ENCODE measurements at places on chromosomes 7 and 10. TPM values are rescaled to one million over a fixed set of nuclear protein-coding genes. Genes with fewer than 3 reads are reported as not detected.

- peaks cover 1% of the 10 kb centered on the region for H3K4me1 ChIP-seq
- no peak overlapping the region for H3K27ac ChIP-seq
- peaks cover 25% of the 10 kb centered on the region for H3K36me3 ChIP-seq
- no peaks in the 10 kb centered on the region for H3K27me3 ChIP-seq
Observed at GRCh38 chr10:43569681-43570080, 4.7 kb downstream of the ZNF239 start.

DNA sequence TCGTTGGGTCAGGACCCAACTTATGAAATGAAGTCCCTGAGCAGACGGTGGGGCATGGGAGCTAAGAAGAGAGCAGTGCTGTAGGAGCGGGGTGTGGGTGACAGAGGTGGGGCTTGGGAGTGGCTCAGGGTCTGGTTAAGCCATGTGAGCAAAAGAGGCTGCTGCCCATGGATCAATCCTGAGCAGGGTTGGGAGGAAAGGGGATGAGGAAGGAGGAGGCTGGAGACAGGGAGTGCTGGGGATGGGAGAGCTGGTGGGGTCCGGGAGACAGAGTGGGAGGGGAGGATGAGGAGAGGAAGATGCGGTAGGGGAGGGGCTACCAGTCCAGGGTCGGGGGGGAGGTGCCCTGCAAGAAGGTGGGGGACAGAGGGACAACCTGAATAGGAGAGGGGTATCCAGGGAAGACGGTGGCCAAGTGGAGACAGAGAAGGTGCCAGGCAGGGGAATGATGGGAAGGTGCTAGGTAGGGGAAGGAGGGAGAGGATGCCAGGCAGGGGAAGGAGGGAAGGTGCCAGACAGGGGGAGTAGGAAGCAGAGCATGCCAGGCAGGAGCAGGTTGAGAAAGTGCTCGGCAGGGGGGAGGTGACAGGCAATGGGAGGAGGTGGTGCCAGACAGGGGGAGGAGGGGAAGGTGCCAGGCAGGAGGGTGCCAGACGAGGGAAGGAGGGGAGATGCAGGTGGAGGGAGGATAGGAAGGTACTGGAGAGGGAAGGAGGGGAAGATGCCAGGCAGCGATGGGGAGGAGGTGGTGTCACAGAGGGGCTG lies 27.5 kb upstream of the SMARCD3 start:
- peak overlapping the region; percentile 41 for H3K4me3 ChIP-seq
- H3K27me3 ChIP-seq, result peaks cover 19% of the 10 kb centered on the region
- H3K27ac ChIP-seq, result no peak overlapping the region
- peaks cover 4% of the 10 kb centered on the region for H3K36me3 ChIP-seq
- DNase-seq, result peak; percentile 3

GRCh38 chr7:43490016-43490415 lies 92.9 kb upstream of the STK17A start:
- no peak overlapping the region for H3K27ac ChIP-seq
- H3K4me3 ChIP-seq, result no peak overlapping the region
- peak; percentile 37 for DNase-seq
- H3K36me3 ChIP-seq, result no peaks in the 10 kb centered on the region

DNA sequence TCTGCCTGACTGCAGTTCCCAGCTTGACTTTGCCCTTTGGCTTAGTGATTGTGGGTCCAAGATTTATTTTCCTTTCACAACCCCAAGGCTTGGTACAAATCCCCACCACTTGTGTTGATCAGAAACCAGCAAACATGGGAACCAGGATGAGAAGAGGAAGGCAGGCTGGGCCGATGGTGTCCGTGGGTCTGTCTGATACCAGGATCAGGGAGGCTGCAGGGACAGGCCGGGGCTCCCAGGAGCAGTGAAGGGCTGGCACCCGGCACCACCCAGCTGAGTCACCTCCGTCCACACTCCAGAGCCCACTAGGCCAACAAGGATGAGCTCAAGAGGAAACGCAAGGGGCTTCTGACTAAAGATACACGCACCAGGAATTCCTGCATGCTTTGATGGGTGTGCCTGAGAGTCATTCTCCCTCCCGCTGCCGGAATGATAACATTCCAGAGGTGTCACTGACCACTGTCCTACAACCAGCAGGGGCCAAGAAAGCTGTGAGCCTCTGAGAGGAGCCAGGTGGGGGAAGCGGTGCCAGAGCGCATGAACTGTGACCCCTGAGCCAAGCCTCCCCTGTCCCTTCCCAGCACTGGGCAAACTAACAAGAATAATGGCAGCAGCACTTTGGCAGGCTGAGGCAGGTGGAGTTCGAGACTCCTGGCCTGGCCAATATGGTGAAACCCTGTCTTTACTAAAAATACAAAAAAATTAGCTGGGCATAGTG lies 29.2 kb upstream of the PROSER2 start:
- peak overlapping the region; percentile 21 for H3K27ac ChIP-seq
- H3K27me3 ChIP-seq, result no peaks in the 10 kb centered on the region
- H3K4me1 ChIP-seq, result peaks cover 17% of the 10 kb centered on the region
- no peak overlapping the region for H3K4me3 ChIP-seq

DNA sequence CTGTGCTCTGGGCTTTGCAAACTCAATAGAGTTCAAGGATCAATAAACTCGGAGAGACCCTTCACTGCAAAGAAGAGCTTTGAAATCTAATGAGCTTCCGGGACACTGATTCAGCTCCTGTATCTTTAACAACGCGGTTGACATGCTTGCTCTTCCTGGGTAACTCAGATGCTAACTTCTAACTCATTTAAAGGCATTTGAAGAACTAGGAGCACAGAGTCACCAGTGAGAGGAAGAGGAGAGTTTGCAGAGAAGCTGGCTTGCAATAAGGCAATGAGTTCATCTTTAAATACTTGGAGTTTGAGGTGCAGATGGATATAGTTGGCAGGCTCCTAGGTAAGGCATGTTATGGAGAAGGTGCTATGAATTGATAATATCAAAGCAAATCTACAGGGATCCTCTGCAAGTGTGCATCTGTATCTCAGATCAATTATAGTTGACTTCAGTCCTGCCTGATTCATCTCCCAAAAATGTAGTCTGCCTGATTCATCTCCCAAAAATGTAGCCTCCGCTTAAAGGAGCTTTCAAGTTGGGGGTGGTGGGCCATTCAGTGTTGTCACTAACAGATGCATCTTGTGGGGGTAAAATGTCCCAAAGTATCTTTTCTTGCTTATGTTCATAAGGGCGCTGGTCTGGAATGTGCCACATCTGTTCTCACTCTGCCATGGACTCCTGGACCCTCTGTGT lies 182.5 kb upstream of the PRSS58 start:
- peaks cover 14% of the 10 kb centered on the region for H3K4me1 ChIP-seq
- DNase-seq, result peak; percentile 56
- peaks cover 7% of the 10 kb centered on the region for H3K36me3 ChIP-seq
- peaks cover 13% of the 10 kb centered on the region for H3K27me3 ChIP-seq

- peaks cover 46% of the 10 kb centered on the region for H3K36me3 ChIP-seq
- no peaks in the 10 kb centered on the region for H3K27me3 ChIP-seq
- H3K4me1 ChIP-seq, result no peaks in the 10 kb centered on the region
- no peak for DNase-seq
Observed at GRCh38 chr7:92020636-92021035, 80.0 kb downstream of the AKAP9 start.

DNA sequence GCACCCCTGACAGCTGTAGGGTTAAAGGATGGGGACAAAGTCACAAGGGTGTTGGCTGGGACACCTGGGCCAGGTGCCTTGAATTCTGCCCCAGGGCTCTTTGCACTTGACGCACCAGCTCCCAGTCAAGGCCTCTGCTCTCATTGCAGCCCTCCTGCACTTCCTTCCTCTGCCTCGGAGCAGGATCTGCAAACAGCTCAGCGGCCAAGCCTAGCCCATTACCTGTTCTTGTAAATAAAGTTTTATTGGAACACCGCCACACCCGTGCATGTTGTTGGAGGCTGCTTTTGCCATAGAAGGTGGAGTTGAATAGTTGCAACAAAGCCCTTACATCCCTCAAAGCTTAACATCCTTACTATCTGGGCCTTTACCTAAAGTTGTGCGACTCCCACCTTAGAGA lies 483.8 kb upstream of the FOXK1 start:
- no peak for DNase-seq
- no peak overlapping the region for H3K27ac ChIP-seq
- H3K36me3 ChIP-seq, result no peaks in the 10 kb centered on the region
- H3K4me3 ChIP-seq, result no peak overlapping the region

Gene ATP6V0A4
- 0.40 TPM for total RNA-seq

Gene ZNF107
- 4.6 TPM for total RNA-seq

Gene CALML5
- total RNA-seq, result not detected

Gene MACC1
- total RNA-seq, result 0.14 TPM

Gene GJD4
- not detected for total RNA-seq

Data from MCF 10A (cell line).